ENCODE measurements at places on chromosomes 12 and 14.
A peak's percentile ranks its signal among the peaks of the same experiment; 100 is the strongest.

DNA sequence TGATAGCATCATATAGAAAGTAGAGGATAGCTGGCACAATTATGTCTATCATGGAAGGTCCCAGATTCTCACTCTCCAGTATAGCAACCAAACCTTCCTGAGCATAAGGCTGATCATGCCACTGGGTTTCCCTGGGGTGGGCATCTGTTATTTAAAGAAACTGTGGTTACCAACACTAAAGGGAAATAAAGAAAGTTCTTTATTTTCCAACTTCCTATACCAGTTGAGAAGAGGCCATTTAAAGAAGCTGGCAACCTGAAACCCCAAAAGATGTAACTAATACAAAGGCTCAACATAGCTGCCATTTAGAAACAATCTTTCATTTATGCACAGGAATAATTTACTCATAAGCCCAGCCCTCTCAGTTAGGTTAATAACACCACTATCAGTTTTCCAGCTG lies 3.1 kb downstream of the BCAT1 start:
- H3K27me3 ChIP-seq: peaks cover 72% of the 10 kb centered on the region
- peaks cover 12% of the 10 kb centered on the region for H3K36me3 ChIP-seq
- DNase-seq: no peak
- H3K27ac ChIP-seq: no peak overlapping the region
- H3K4me3 ChIP-seq: no peak overlapping the region

DNA sequence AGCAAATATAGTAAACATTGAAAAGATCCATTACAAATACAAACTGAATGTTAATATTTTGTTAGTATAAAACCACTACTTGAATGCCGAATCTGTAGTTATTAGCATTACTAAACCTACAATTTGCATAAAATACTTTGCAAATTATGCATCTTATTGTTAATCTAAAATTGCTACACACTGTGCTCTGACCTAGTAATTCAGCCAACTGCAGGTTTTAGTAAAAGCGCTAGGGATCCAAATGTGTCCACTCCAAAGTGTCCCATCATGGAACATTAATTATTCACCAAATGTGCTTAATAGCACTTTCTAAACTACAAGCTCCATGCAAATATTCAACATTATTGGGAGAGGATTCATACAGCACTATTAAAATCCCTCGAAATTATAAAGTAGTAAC lies 14.3 kb downstream of the HECTD4 start:
- no peak overlapping the region for H3K27ac ChIP-seq
- H3K27me3 ChIP-seq: no peaks in the 10 kb centered on the region
- no peak overlapping the region for H3K4me3 ChIP-seq
- no peaks in the 10 kb centered on the region for H3K36me3 ChIP-seq

DNA sequence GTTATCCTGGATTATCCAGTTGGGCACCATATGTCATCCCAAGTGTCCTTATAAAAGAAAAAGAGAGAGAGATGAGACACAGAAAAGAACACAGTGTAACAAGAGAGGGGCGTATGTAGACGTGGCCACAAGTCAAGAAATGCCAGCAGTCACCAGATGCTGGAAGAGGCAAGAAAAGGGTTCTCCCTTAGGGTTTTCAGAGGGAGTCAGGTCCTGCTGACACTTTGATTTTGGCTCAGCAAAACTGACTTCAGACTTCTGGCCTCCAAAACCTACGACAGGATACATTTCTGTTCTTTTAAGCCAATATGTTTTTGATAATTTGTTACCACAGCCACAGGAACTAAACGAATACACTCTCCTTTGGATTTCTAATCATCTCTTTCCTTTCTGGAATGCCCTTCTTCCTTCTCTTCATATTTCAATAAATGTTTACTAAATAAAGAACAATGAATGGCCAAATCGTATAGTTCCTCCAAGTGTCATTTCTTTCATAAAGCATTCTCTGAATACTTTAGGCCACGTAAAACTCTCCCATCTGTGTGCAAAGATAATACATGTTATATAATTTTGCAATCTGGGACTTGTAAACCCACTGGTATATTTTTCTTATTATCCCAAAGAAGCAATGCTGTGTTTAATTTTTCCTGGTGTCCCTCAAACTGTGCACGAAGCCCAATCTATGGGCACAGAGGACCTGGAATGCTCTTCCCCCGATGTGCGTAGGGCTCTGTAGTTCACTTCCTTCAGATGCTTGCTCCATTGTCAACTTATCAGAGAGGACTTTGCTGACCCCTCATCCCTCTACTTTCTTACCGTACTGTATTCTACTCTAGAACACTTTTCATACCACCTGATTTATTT lies 303.6 kb downstream of the CEP128 start:
- H3K27me3 ChIP-seq: no peaks in the 10 kb centered on the region
- no peak overlapping the region for H3K4me3 ChIP-seq
- peaks cover 7% of the 10 kb centered on the region for H3K36me3 ChIP-seq

DNA sequence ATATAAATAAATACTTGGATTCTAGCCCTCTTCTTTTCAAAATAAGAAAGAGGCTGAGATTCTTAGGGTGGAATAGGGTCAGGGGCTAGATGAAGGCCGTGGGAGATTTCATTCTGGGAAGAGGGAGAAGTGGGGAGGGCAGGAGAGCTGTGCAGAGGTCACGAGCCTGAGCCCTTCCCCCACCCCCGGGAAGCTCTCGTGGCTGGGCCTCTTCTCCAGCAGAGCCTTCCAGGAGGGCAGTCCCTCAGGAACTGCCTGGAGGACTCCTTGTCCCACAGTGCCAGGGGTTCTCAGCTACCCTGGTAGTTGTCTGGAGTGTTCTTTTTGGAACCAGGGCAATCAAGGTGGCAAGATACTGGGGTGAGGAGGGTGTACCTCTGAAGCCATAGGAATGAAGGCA lies 94.0 kb downstream of the ESR2 start:
- H3K36me3 ChIP-seq: peaks cover 35% of the 10 kb centered on the region
- H3K4me1 ChIP-seq: peaks cover 19% of the 10 kb centered on the region
- H3K27me3 ChIP-seq: no peaks in the 10 kb centered on the region
- H3K4me3 ChIP-seq: no peak overlapping the region

- no peak overlapping the region for H3K4me3 ChIP-seq
- no peaks in the 10 kb centered on the region for H3K4me1 ChIP-seq
- no peak overlapping the region for H3K27ac ChIP-seq
- no peaks in the 10 kb centered on the region for H3K27me3 ChIP-seq
- H3K36me3 ChIP-seq: peaks cover 72% of the 10 kb centered on the region
These were observed 19.5 kb upstream of the CRIP2 start for GRCh38 chr14:105455086-105455640.

DNA sequence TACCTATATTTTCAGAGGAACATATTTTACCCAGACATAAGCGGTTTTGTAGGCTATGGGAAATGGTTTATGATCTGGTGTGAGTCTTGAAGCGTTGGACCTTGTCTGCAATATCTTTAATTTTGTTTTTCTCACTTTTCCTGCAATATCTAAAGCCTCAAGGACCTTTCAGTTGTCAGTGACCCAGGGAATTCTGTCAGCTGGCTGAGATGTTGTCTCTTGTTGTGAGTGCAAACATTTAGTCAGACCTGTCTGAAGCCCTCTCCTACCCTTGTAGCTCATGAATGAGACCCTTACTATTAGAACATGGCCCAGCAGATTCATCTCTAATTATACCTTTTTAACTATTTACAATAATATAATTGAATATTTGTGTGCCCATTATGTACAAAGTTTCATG lies 53.6 kb downstream of the SPATA7 start:
- H3K27ac ChIP-seq: no peak overlapping the region
- H3K4me1 ChIP-seq: no peaks in the 10 kb centered on the region
- H3K27me3 ChIP-seq: no peaks in the 10 kb centered on the region
- no peak for DNase-seq
- H3K4me3 ChIP-seq: no peak overlapping the region

- no peak overlapping the region for H3K4me3 ChIP-seq
- no peaks in the 10 kb centered on the region for H3K27me3 ChIP-seq
- H3K36me3 ChIP-seq: no peaks in the 10 kb centered on the region
- DNase-seq: no peak
- no peaks in the 10 kb centered on the region for H3K4me1 ChIP-seq
- H3K27ac ChIP-seq: no peak overlapping the region
These were observed 106.1 kb upstream of the RFLNA start for GRCh38 chr12:124188561-124189405.

- H3K4me1 ChIP-seq: no peaks in the 10 kb centered on the region
- H3K36me3 ChIP-seq: no peaks in the 10 kb centered on the region
- no peak overlapping the region for H3K27ac ChIP-seq
- peaks cover 7% of the 10 kb centered on the region for H3K27me3 ChIP-seq
- no peak for DNase-seq
These were observed 9.5 kb upstream of the BDKRB1 start for GRCh38 chr14:96246539-96246847.

- H3K4me3 ChIP-seq: peak overlapping the region; percentile 75
- no peaks in the 10 kb centered on the region for H3K36me3 ChIP-seq
- H3K27me3 ChIP-seq: no peaks in the 10 kb centered on the region
- peaks cover 55% of the 10 kb centered on the region for H3K4me1 ChIP-seq
These were observed 621 bp upstream of the TMEM117 start for GRCh38 chr12:43835264-43835655.

- no peak for DNase-seq
- no peaks in the 10 kb centered on the region for H3K36me3 ChIP-seq
- H3K27ac ChIP-seq: no peak overlapping the region
- H3K4me3 ChIP-seq: no peak overlapping the region
- H3K27me3 ChIP-seq: no peaks in the 10 kb centered on the region
- H3K4me1 ChIP-seq: no peaks in the 10 kb centered on the region
These were observed 986.4 kb downstream of the AACS start for GRCh38 chr12:126051611-126052107.

- no peaks in the 10 kb centered on the region for H3K36me3 ChIP-seq
- no peak for DNase-seq
- no peak overlapping the region for H3K4me3 ChIP-seq
- H3K27ac ChIP-seq: no peak overlapping the region
- peaks cover 43% of the 10 kb centered on the region for H3K4me1 ChIP-seq
- H3K27me3 ChIP-seq: no peaks in the 10 kb centered on the region
These were observed 473.8 kb downstream of the RAD51B start for GRCh38 chr14:68293404-68293803.

DNA sequence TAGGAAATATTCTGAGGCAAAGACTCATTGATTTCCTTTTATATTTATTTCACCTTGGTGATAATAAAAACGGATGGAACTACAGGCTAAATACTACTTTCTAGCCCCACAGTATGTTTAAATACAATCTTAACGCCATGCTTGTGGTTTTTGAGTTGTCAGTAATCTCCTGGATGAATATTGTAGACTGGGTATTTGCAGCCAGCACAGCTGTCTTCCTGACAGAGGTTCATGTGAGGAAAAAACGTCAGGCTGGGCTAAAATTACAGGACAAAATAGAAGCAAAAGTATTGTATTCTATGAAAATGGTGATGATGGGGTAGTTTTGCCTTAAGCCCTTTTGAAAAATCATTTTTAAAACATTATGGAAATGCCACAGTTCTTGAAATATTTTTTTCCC lies 140.9 kb downstream of the CCDC91 start:
- DNase-seq: no peak
- H3K4me3 ChIP-seq: no peak overlapping the region
- no peak overlapping the region for H3K27ac ChIP-seq
- no peaks in the 10 kb centered on the region for H3K27me3 ChIP-seq
- H3K4me1 ChIP-seq: no peaks in the 10 kb centered on the region
- peaks cover 38% of the 10 kb centered on the region for H3K36me3 ChIP-seq

DNA sequence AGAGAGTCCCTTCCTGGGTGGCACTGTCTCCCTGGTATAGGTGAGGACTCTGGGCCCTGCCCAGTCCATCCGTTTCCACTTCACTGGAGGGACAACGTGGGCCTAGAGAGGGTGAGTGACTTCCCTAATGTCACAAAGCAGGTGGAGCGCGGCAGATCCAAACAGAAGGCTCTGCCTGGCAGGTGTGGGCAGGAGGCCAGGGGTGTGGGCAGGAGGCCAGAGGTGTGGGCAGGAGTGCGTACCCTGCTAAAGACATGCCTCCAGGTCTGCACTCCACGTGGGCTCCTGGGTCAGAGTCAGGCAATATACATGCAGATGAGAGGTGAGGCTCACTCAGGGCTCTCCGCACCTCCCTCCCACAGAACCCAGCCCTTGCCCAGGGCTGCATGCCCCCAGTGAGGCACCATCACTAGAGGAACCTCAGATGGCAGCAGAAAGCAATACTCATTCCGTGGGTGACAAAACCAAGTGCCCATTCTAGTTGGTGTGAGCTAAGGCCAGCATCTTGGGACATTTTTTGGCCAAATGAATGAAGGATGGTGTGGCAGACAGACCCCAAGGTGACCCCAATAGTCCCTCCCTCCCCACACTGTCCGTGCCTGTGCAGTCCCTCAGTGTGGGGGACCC lies 271.6 kb upstream of the RTL1 start:
- no peaks in the 10 kb centered on the region for H3K36me3 ChIP-seq
- DNase-seq: no peak
- no peak overlapping the region for H3K27ac ChIP-seq
- no peaks in the 10 kb centered on the region for H3K4me1 ChIP-seq
- H3K27me3 ChIP-seq: peaks cover 16% of the 10 kb centered on the region

DNA sequence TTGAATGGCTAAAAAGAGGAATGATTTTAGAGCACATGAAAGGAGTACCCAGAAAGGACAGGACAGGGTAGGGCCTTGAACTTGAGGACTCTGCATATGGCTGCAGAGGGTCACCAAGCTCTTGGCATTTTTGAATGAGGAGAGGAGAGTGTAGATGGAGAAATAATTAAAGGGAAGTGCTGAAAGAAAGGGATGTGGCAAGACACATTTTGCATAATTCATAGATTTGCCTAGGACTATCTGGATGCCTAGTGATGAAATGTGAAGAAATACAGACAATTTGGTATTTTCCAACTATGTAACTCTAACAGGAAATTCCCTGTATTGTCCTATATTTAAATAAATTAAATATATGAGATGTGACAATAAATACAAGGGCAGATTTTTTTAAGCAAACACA lies 27.5 kb upstream of the MDM1 start:
- no peaks in the 10 kb centered on the region for H3K27me3 ChIP-seq
- H3K4me3 ChIP-seq: no peak overlapping the region
- no peak for DNase-seq
- H3K4me1 ChIP-seq: peaks cover 40% of the 10 kb centered on the region

- H3K27ac ChIP-seq: no peak overlapping the region
- H3K4me1 ChIP-seq: no peaks in the 10 kb centered on the region
These were observed 44.9 kb upstream of the DIO3 start for GRCh38 chr14:101516401-101516800.

DNA sequence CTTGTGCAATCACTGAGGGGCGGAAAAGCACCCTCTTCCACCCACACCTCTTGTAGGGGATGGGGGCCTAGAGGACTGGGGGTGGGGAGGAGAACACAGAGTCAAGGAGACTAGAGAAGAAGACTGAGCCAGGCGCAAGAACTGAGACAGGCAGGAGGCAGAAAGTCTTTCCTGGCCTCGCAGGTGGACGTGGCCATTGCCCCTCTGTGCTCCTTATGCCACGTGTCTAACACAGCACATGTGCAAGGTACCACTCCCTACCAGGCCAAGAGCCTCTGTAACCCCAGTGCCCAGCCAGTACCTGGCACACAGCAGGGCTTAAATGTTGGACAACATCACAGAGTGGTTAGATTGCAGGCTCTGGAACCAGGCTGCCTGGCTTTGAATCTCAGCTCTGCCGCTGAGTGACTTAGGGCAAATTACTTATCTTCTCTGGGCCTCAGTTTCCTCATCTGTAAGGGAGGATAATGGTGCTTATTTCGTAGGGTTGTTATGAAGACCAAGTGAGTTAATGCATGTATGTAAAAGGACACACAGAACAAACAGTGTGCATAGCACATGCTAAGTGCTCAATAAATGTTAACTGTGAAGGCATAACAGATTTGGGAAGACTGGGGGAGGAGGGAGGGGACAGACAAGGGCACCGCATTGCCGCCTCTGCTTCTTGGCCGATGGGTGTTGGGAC lies 1.4 kb upstream of the TAMALIN start:
- DNase-seq: no peak
- H3K36me3 ChIP-seq: peaks cover 5% of the 10 kb centered on the region
- peaks cover 18% of the 10 kb centered on the region for H3K4me1 ChIP-seq
- peak overlapping the region; percentile 75 for H3K4me3 ChIP-seq

- peaks cover 4% of the 10 kb centered on the region for H3K27me3 ChIP-seq
- H3K4me1 ChIP-seq: no peaks in the 10 kb centered on the region
- H3K36me3 ChIP-seq: no peaks in the 10 kb centered on the region
- no peak overlapping the region for H3K4me3 ChIP-seq
These were observed 299.1 kb downstream of the NUAK1 start for GRCh38 chr12:105839629-105840127.
